Urinary bladder (tissue), 4 donors: ENCODE measurements at places on chromosomes 16 and 17. TPM values are rescaled to one million over a fixed set of nuclear protein-coding genes. Genes with fewer than 3 reads are reported as not detected.

DNA sequence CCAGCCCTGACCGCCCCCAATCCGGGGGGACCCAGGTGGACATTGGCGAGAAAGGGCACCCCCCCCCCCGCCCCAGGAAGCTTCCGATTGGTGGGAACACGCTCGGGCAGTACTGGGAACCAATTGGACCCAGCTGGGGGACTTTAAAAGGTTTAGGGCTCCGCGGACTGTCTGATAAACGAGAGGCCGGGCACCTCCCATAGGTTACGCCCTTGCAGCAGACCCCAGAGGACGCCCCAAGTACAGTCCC is 245 bp downstream of the TMEM256 start:
- DNase-seq: no peak

- DNase-seq: no peak
Measured at GRCh38 chr17:83115832-83116231, 36.4 kb downstream of the METRNL start.

DNA sequence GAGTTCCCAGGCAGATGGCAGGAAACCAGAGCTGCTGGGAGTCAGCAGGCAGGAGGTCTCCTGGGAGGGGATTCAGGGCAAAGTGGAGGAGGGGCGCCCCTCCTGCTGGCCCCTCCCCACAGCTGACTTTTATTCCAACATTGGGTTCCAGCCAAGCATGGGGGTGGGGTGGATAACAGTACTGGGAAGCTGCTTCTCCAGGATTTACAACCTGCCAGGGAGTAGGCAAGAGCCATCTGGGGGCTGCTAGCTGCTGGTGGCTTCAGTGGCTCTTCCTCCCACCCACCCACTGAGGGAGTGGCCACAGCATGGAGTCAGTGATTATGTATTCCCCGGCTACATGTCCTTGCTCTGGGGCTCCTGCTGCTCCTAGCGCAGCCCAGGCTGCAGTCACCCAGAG is 36.8 kb downstream of the TMEM132E start:
- DNase-seq: peak; percentile 79

The ZP2 gene
- total RNA-seq: 0.90 TPM

- DNase-seq: no peak
Measured at GRCh38 chr16:3736116-3736515, 18.8 kb upstream of the TRAP1 start.

DNA sequence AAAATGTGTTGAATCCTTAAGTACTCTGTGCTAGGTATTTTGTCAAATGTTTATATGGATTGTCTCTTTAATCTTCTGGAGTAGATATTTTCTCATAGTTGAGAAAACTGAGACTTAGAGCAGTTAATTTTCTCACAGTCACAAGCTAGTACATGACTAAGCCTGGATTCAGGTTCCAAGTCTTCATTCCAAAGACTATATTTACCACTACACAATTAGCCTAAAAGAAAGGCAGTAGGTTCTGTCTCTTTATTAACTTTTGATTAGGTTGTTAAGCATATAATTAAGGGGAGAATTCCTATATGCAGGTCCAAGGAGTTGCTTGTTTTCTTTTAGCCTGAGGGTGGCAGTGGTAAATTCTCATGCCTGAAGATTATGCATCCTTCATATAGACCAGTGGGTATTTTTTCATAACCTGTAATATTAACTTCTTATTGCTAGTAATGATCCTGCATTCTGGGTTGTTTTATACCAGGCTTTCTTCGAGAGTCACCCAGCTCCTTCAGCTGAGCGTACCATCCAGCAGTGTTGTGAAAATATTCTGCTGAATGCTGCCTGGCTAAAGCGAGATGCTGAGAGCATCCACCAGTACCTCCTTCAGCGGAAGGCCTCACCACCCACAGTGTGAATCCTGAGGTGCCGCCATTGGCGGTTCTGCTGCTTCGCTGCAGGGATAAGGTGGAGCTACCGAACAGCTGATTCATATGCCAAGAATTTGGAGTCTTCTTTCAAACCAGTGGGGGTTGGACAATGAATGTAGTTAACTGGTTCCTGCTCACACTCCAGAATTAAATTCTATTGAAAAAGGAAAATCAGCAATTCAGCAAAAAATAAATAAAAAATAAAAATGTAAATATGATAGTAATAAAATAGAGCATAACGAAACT is 28.2 kb upstream of the KPNB1 start:
- no peak for DNase-seq

DNA sequence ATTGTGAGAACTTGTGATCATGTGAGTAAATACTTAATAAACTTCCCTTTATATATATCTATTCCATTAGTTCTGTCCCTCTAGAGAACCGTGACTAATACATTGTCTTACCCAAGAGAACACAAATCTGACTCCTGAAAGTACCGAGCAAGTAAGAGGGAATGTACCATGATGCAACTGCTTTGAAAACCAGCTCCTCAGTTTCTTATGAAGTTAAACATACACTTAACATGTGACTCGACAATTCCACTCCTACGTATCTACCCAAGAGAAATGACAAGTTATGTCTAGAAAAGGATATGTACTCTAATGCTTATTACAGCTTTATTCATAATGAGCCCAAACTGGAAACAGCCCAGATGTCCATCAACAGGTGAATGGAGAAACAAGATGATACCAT is 8.8 kb upstream of the GJD3 start:
- no peak for DNase-seq

The ITGAL gene
- total RNA-seq: 4.1 TPM

DNA sequence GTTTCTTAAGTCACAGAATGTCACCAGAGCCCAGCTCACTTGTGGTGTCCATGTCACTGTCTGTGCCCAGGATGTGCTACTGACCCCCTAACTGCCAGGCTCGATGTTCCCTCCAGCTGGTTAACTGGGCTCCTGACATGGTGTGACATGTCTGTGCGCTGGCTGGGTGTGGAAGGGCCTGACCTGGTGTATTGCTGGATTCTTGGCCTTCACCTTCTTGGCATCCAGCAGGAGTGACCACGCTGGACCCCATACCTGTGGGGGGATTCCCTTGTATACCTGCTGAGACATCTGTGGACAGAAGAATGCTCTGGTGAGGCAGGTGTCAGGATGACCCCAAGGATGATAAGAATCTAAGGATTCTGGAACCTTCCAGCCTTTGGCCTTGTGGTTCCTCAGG is 1690.1 kb downstream of the TP53TG3F start:
- no peak for DNase-seq

- DNase-seq: no peak
Measured at GRCh38 chr17:32859857-32860525, 16.9 kb downstream of the MYO1D start.

- no peak for DNase-seq
Measured at GRCh38 chr17:65097110-65097509, 40.1 kb upstream of the RGS9 start.

The ACSM2A gene
- not detected for total RNA-seq

The CCL14 gene
- total RNA-seq: 3.3 TPM

- no peak for DNase-seq
Measured at GRCh38 chr17:31532081-31532480, 140.6 kb downstream of the RAB11FIP4 start.

- no peak for DNase-seq
Measured at GRCh38 chr17:7538050-7538449, 10.8 kb upstream of the TNFSF12 start.
